ENCODE measurements at places on chromosomes 12 and 14.

GRCh38 chr12:52024845-52025230, 18.1 kb downstream of the TAMALIN start:
- peak; percentile 80 for DNase-seq

- no peak for DNase-seq
Measured at GRCh38 chr14:68877993-68878575, 85.2 kb upstream of the ZFP36L1 start.

GRCh38 chr12:75823475-75823874, 208.1 kb downstream of the PHLDA1 start:
- DNase-seq: no peak

DNA sequence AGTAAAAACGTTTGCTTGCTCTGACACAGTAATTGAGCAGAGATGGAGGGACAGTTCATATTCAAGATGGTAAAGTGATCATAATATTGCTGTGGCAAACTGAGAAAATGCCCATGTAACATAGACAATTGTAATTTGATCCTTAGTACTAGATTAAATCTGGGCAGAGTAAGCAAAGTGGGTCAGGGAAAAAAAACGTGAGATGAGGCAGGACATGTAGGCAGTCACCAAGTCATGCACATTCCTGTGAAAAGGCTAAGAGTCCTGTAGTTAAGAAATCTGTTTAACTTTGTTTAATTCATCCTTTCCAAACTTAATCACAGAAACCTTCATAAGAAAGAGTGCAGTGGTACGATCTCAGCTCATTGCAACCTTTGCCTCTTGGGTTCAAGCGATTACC, 16.1 kb downstream of the BTBD7 start:
- DNase-seq: no peak

DNA sequence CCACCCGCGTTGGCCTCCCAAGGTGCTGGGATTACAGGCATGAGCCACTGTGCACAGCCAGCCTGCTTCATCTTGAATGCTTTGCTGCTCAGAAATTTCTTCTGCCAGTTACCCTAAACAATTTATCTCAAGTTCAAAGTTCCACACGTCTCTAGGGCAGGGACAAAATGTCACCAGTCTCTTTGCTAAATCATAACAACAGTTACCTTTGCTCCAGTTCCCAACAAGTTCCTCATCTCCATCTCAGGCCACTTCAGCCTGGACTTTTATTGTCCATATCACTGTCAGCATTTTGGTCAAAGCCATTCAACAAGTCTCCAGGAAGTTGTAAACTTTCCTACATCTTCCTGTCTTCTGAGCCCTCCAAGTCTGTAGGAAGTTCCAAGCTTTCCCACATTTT, 159.5 kb upstream of the DYRK2 start:
- no peak for DNase-seq

DNA sequence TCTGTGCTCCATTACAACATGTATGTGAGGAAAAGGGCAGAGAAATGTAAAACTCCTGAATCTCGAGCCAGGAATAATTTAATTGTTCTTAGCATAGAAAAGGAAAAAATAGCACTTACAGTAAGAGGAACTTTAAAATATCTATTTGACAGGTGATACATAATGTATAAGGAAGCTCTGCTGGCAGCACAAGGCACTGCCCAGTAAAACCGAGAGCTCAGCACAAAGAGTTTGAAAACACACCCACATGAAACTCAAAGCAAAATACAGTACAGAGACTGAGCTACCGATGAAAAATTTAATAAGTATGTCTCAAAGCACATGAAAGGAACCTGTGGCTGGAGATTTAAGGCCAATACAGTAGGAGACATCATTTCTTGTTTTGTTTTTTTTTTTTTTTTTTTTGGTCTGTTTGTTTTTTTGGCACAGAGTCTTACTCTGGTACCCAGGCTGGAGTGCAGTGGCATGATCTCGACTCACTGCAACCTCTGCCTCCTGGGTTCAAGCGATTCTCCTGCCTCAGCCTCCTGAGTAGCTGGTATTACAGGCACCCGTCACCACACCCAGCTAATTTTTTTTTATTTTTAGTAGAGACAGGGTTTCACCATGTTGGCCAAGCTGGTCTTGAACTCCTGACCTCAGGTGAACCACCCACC, 19.2 kb downstream of the CLIP1 start:
- DNase-seq: no peak

DNA sequence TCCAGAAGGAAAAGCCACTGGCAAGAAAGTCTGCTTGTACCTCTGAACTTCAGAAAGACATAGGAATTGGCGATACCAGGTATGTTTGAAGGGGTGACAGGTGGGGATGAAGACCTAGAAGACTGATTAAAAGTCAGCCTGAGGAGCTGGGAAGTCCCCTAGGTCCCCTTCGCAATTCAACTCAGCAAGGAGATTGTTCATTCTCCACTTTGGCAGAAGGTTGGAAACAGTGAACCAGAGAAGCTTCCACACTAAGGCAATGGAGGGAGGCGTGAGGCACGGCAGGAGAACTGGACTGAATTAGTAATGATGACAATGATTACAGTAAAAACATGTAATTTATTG, 240.3 kb upstream of the TMPO start:
- no peak for DNase-seq

DNA sequence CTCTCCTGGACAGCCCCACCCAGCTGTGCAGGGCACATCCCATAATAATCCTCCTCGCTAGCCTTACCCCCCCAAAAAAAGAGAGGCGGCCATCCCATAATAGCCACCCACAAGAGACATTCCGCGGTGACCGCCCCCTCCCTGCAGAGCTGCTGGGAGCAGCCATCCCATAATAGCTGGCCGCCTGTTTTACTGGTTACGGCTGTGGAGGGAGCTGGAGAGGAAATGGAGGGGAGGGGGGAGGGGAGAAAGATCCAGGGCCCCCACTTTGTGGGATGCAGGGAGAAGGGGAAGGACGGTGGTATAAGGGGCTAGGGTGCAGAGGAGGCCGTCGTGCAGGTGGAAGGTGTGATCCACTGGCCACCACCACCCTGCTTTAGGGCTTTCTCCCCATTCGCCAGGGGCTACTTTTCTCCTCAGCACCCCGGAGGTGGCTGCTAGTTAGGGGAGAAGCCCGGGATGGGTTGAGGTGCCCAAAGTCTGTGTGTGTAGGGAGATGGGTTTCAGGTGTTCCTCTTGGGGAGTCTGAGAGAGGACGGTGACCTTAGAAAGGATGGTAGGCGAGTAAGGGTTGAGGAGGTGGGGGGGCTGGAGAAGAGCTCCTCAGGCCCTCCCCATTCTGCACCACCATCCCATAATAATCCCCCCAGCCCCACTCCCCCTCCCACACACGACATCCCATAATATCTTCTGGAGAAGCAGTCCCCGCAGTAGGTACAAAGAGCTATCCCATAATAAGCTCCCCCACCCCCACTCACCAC, 6.0 kb upstream of the CHD4 start:
- peak; percentile 58 for DNase-seq

DNA sequence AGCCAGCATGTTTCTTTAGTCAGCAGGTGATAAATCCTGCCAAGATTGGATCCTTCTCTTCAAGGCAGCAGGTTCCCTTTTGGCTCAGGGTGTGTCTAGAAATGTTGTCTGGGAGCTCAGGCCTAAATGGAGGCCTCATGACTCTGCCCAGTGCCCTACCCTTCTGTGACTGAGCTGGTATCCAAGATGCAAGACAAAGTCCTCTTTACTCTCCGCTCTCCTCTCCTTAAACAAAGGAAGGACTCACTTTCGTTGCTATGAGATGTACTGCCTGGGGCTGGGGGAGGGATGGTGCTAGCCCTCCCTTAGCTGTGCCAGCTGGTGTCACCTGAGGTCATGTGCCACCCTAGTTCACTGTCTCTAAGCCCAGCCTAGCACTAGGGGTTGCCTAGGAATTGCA, 13.8 kb upstream of the TMPRSS12 start:
- DNase-seq: no peak

DNA sequence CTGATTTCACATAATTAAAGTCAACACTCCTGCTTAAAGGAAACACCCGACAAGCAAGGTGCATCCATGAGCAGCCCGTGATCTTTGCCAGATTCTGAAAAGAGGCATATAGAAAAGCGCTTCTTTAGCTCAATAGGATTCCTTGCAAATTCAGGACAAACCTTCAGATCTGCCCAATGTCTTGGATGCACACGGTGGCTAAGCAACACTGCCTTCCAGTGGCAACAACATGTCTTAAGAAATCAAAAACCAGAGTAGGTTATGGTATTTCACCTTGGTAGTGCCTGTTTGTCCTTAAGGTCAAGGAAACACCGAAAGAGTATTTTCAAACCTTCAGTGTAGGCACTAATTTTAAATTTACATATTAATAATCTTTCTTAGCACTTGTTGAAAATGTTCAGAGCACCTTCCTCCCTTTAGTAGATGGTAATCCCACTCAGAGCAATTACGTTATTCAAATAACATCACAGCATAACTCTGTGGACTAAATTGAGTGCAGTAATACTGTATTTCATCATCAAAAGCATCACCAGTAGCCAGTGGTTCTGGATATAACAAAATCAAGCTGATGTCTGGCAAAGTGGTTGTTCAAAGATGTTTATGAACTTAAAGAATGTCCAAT, 58.0 kb upstream of the CDKN3 start:
- no peak for DNase-seq

- no peak for DNase-seq
Measured at GRCh38 chr12:73361864-73362230, 1089.7 kb downstream of the TRHDE start.
